Activated effector memory CD4-positive, alpha-beta T cell treated with Interleukin-2 at 50 U/mL for 16 hours (primary cell): ENCODE measurements at places on chromosomes 1 and 21.

GRCh38 chr1:47883963-47884362, 113.2 kb downstream of the TRABD2B start:
- DNase-seq = no peak

- no peak for DNase-seq
Measured at GRCh38 chr1:71676979-71677925, 596.4 kb upstream of the ZRANB2 start.

DNA sequence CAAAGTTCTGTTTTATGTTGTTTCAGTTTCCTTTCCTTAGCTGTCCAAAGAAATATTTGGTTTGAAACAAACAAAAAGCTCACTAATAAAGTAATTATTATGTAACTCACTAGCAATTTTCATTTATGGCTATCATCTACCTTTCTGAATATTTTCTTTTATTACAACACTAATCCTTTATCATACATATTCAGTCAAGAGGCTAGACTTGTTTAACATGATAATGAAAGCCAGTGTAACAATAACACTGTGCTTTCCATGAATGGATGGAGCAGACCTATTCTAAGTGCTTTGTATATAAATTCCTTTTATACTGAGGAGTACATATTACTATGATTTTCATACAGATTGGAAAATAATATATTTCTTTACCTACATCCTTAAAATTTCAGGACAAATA, 972.8 kb upstream of the ADGRL4 start:
- no peak for DNase-seq

DNA sequence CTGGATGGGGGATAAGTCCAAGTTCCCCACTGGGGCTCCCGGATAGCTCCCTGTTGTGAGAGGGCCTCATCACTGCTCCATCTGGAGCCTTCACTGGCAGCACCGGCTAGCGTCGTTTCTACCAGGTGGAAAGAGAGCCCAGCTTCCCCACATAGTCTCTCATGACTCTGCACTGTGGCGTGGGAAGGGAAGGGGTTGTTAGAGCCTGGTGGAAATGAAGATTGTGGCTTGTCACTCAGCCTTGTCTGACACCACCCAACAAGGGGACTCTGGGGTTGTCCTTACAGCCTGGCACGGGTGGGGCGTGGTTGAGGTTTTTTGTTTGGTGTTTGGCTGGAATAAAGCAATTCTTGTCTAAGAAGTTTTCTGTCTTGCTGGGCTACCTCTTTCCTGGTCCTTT, 94.6 kb downstream of the ADARB1 start:
- DNase-seq = no peak

GRCh38 chr1:33365560-33365997, 44.7 kb upstream of the A3GALT2 start:
- DNase-seq = no peak

GRCh38 chr1:25664357-25665199, 48.0 kb downstream of the MAN1C1 start:
- DNase-seq = no peak

DNA sequence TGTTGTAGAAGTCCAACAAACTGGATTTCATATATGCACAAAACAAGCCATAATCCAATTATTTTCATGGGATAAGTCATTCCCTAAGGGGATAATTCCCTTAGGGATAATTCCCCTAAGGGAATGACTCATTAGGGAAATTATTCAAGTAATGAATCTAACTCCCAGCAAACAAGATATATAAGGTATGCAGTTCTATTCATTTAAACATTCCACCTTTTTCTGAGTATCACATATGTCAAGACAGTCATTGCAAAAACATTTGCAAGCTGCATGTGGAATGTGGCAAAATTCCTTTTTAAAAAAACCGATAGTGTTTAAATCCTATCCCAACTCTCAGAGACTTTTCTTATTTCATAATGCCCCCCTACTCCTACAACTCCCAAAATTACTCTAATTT, 131.2 kb downstream of the AKT3 start:
- no peak for DNase-seq

DNA sequence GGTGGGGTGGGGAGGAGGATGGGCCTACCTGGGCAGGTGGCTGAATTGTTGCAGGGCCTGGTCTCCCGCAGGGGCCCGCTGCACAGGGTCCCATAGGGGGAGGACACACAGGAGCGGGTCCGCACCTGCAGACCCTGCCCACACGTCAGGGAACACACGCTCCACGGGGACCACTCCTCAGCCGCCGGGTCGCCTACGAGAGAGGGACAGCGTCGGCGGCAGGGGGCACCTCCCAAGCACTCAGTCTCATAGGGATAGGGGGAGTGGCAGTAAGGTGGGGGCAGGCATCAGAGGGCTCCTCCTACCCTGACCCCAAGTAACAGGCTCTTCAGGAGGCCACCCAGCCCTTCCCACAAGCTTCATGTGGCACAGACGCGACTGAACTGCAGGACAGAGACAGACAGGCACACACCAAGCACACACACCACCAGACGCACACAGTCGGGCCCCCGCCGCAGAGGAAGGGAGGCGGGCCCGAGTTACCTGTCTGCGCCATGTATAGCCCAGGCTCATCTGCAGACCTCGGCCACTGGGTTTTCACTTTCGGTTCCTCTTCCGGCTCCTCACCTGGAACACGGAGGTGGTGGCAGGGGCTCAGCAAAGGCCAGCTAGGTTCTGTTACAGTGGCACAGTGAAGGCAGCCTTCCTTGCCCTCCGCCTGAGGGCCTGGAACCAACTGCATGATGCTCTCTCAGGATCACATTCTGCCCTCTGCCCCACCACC, 19.8 kb downstream of the ADGRB2 start:
- no peak for DNase-seq

DNA sequence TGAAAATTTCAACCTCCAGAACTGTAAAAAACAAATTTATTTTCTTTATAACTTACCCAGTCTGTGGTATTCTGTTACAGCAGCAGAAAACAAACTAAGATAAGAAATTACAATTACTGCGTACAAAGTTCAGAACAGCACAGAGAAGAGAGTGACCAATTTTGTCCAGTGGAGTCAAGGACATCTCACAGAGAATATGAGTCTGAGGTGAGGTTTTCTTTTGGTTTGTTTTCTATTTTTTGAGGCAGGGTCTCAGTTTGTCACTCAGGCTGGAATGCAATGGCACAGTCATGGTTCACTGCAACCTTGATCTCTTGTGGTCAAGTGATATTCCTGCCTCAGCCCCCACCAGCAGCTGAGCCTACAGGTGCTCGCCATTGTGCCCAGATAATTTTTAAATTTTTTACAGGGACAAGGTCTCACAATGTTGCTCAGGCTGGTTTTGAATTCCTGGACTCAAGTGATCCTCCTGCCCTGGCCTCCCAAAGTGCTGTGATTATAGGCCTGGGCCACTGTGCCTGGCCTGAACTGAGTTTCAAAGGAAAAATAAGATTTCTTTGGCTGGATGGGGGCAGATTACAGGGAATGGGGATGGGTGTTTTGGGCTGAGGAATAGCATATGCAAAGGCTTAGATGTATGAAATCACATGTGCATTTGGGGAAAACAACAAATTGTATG, 201.1 kb upstream of the USP24 start:
- no peak for DNase-seq

- DNase-seq = peak; percentile 53
Measured at GRCh38 chr1:30782361-30783255, 25.0 kb upstream of the LAPTM5 start.

GRCh38 chr21:45078877-45079281, 4.5 kb downstream of the ADARB1 start:
- DNase-seq = peak; percentile 67

- no peak for DNase-seq
Measured at GRCh38 chr1:77412820-77413530, 131.2 kb downstream of the AK5 start.

GRCh38 chr21:39852021-39852721, 15.1 kb upstream of the PCP4 start:
- no peak for DNase-seq

DNA sequence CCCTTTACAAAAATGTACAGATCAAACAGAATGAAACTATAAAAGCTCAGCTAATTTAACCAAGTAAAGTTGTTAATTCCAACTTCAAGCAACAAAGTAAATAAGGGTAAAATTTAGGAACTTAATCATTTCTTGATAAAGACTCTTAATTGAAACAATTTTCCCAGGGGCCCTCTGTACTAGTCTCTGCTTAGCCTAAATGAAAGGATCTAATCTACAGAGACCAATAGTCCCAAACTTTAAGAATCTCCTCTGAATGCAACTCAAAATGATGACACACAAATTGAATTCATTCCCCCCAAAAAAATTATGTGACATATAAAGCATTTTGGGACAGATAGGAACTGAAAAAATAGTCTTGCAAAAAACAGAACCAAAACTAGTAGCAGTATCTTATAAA, 16.6 kb downstream of the EYA3 start:
- DNase-seq = no peak

DNA sequence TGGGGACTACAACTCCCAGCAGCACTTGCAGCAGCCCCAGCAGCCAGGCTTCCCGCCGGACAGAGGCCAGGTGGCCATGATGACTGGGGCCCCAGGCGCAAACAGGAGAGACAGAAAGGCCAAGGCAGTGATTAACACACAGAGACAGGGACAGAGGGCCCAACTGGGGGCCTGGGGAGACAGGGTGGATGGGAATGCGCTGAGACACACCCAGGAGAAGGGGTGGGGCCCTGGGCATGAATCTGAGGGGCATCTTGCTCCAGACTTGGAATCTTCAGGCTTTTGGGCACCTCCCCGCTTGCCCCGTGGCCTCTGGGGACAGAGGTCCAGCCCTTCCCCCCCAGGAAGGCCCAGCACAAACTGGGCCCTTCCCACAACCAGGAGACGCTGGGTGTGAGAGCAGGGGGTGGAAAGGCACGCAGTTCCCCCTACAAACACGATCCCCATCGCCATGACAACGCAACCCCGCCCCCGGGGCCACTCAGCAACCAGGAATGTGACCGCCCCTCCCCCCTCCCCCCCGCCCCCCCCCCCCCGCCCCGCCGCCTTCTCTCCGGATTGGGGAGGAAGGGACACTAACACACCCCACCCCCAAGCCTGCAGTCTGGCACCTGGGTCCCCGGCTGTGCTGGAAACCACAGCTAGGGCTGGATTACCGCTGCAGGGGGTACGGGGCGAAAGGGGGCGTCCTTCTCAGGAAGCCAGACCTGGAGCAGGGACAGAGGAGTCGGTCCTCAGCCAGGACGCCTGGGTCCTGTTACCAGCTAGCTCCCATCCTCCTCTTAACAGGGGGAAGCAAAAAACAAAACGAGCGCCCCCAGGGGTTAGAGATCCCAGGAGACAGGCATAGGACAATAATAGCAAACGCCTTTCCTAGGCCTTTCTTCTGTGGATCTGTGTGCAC, 4.5 kb downstream of the HDGF start:
- DNase-seq = no peak

- DNase-seq = no peak
Measured at GRCh38 chr1:44401256-44402228, 3.5 kb upstream of the RNF220 start.

DNA sequence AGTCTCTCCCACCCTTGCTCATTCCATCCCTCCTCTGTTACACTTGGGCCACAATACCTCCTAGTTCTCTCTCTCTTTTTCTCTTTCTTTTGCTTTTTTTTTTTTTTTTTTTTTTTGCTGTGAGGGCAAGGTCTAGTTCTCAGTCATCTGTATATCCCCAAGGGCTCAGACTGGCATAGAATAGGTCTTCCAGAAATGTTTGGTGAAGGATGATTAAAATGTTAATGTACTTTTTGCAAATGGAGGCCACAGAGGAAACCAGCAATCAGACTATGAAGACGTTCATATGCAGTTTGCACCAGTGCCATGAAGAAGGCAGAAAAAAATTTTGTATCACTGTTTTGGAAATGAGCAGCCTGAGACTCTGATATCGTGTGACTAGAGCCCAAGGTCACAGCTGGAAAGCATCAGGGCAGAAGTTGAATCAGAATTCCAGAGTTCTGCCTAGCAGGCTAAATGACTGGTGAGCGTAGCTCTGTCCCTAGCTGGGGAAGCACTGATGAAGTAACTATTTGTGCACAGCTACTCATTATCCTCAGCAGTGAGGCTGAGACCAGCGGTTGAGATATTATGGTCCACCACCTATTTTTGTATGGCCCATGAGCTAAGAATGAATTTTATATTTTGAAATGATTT, 186.5 kb downstream of the TGFBR3 start:
- no peak for DNase-seq

DNA sequence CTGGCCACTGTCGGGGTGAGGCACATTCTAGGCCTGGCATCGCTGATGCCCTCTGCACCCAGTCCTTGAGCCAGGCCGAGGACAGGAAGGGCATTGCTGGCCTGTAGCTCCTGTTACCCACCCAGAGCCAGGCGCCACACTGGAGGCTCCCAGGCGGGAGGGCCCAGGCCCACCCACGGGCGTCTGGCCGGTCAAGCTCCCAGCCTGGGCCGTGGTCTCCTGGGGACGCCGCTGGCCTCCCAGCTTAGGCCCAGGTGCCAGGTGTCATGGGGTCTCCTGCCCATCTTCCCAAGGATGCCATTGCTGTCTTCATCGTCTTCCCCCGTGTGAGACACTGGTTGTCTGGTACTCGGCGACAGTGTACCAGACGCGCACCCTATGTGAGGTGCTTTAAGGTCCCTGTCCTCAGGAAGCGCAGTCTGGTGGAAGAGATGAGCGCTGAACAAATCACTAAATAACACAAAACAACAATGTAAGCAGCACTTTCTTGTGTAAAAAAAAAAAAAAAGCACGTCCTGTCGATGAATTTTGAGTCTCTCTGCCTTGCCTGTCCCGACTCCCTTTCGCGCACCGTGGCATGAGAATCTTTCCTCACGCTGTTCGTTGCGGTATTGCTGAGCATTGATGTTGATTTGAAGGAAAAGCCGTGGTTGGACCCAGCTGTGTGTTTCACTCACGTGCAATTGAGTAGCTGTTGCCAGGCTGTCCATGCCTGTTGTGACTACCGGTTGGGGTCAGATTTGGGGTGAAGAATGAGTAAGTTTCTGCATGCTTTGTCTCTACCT, 27.0 kb upstream of the TRAPPC10 start:
- DNase-seq = no peak

DNA sequence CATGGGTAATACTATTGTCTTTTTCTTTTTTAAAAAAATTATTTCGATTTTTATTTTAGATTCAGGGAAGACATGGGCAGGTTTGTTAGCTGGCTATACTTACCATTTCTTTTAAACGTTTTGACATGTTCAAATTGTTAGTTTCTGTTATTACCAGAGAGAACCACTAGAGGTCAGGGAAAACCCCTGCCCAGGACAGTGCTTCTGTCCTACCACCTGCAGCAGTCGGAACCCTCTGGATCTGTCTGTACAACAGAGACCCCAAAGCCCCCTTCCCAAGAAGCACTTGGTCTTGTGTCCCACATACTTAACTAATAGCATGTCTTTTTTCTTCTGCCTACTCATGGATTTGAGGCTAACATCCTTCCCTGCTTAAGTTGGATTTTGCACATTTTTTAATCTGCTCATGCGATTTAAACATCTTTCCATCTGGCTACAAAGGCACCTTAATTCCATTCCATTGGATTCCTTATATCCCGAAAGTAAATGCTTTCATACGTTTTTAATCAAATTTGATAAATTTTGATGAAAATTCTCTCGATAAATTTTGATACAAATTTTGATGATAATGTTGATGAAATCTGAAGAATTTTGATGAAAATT, 10.0 kb upstream of the C1orf115 start:
- DNase-seq = no peak

GRCh38 chr1:18861590-18861989, 2.1 kb upstream of the TAS1R2 start:
- no peak for DNase-seq
